LHCN-M2 (cell line): ENCODE measurements at places on chromosomes 12 and 14.

GRCh38 chr12:39239490-39240486, 203.1 kb downstream of the KIF21A start:
- no peak for DNase-seq

DNA sequence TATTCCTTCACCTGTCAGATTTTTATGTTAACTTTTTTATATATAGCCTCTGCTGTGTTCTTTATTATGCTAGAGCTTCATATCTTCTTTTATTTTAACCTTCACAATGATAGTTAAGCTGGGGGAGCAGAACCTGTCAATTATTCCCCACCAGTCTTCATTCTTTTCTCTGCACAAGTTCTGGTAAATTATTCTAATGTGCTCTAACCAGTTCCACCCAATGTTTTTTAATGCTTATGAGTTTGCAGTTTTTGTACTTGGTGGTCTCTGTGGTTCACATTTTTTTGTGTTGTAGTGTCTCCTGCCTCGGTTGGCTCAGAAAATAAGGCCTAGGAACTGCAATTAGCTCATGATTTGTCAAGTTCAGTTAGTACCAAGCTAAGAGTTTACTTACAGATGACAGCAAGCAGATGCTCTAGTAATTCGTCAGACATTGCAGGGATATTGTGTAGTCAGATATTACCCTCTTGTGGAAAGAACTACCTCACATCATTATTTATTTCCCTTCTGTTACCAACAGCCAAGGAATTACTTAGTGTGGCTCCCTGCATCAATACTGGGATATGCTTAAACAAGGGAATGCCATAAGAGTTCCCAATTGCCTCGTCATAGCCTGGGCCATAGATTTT, 14.5 kb downstream of the DYRK2 start:
- peak; percentile 75 for DNase-seq

DNA sequence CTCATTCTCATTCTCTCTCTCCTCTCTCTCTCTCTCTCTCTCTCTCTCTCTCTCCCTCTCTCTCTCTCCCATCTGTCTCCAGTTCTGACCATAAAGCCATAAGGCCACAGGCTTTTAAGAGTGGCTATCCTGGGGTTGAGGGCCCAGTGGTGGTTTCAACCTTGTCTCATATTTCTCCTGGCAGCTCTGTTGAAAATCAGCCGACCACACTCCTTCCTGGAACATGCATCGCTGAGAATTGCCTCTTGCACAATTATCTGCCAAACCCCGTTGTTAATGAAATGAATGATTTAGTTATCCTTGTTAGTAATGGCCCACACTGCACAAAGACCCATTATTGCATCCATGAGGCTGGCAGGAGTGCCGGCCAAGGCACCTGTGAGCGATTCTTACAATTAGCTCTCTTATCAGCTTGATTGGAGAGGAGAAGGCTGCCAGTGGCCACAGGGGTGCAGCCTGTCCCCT, 30.4 kb upstream of the KCNA5 start:
- peak; percentile 45 for DNase-seq

DNA sequence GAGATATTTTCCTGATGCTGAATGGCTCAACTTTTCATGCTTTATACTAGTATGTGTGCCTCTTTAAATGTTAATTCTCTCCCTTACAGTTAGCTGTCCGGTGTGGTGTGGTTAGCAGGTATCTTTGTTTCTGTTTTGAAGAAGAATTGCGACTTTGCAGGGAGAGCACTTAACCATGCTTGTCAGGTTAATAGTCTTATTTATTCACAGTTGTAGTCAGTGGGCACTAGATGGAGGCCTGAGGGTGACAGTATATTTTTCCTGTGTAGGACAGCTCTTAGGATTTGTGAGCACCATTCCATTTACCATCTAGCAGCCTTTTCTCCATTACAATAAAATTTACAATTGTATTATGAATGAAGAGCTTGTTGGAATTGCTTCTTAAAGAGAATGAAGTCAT, 34.9 kb downstream of the PDE3A start:
- no peak for DNase-seq

- no peak for DNase-seq
Measured at GRCh38 chr14:93171376-93171775, 13.3 kb downstream of the MOAP1 start.

- no peak for DNase-seq
Measured at GRCh38 chr12:21745258-21745657, 29.2 kb downstream of the KCNJ8 start.
